ENCODE measurements at places on chromosomes 4 and X. TPM values are rescaled to one million over a fixed set of nuclear protein-coding genes. Genes with fewer than 3 reads are reported as not detected.

DNA sequence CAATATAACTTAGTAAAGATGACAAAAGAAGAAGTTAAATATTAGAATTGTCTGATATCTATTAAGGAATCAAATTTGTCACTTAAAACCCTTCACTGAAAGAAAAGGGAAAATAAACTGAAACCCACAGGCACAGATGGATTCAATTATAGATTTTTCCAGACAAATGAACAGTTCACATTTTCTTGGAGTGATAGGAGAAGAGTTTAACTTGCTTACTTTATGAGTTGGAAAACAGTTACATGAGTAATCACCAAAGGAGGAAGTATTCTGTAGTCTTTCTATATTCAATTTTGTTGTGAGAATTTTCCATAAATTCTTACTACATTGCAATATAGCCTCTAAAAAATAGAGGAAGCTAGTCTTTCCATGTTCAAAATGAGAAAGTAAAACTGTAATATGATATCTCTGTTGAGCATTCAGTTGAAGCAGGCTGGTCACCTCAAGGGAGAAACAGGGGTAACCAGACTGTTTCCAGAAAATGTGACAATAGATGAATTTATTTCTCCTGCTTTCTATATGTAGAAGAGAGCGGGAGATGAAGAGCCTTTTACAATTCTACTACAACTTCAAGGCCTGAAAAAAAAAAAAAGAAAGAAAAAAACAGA, 330.3 kb upstream of the EPHA5 start:
- H3K27me3 ChIP-seq = no peaks in the 10 kb centered on the region
- H3K4me1 ChIP-seq = no peaks in the 10 kb centered on the region
- DNase-seq = no peak

DNA sequence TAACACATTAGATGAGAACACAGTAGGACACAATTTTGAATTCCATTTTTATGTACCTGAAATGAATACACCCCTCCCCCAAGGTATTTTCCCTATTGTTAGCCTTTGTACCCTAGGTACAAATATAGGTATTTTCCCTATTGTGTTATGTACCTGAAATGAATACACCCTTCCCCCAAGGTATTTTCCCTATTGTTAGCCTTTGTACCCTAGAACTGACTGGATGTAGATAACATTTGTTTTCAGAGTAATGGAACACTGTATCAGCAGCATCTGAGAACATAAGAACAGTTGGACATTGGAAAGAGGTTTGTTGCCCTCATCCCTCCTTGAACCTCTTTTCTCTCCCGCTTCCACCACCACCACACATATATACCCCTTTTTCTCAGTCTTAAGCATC, 37.6 kb downstream of the YIPF6 start:
- no peaks in the 10 kb centered on the region for H3K4me1 ChIP-seq
- DNase-seq = no peak
- no peak overlapping the region for H3K27ac ChIP-seq
- H3K36me3 ChIP-seq = peaks cover 18% of the 10 kb centered on the region
- no peak overlapping the region for H3K4me3 ChIP-seq

GRCh38 chrX:41119803-41120202, 34.6 kb downstream of the USP9X start:
- no peak for DNase-seq
- H3K27me3 ChIP-seq = no peaks in the 10 kb centered on the region
- H3K27ac ChIP-seq = no peak overlapping the region
- H3K4me3 ChIP-seq = no peak overlapping the region
- H3K4me1 ChIP-seq = peaks cover 49% of the 10 kb centered on the region

The RRH gene
- not detected for total RNA-seq

- peaks cover 2% of the 10 kb centered on the region for H3K36me3 ChIP-seq
- H3K27ac ChIP-seq = no peak overlapping the region
- no peaks in the 10 kb centered on the region for H3K27me3 ChIP-seq
- no peak for DNase-seq
- H3K4me3 ChIP-seq = no peak overlapping the region
Observed at GRCh38 chr4:10703156-10703555, 18.6 kb upstream of the CLNK start.

- peaks cover 22% of the 10 kb centered on the region for H3K36me3 ChIP-seq
- H3K4me3 ChIP-seq = no peak overlapping the region
- H3K4me1 ChIP-seq = peaks cover 18% of the 10 kb centered on the region
- H3K27ac ChIP-seq = no peak overlapping the region
- no peaks in the 10 kb centered on the region for H3K27me3 ChIP-seq
- DNase-seq = no peak
Observed at GRCh38 chr4:76960014-76960413, 10.5 kb downstream of the SEPTIN11 start.

The PWWP3B gene
- not detected for total RNA-seq

The SH2D1A gene
- 45.8 TPM for total RNA-seq

The FMR1NB gene
- not detected for total RNA-seq

The HSFX2 gene
- 0.28 TPM for total RNA-seq

- no peak overlapping the region for H3K4me3 ChIP-seq
- H3K36me3 ChIP-seq = no peaks in the 10 kb centered on the region
Observed at GRCh38 chrX:8306291-8306925, 135.3 kb upstream of the VCX2 start.

DNA sequence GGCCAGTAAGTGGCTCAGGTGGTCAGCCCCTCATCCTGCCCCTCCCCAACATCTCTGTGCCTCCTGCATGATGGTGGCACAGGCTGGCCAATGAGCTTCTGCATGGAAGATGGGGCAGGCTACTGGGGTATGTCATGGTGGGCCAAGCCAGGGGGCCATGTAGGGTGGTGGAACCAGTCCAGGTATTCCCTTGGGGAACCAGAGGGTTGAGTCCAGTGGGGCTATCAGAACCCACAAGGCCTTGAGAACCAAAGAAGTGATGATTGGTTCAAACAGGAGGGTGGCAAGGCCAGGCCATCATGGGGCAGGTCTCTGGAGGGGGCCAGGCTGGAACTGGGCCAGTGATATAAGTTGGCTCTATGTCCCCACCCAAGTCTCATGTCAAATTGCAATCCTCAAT, 18.8 kb upstream of the PPP2R2C start:
- H3K27ac ChIP-seq = no peak overlapping the region
- H3K27me3 ChIP-seq = peaks cover 21% of the 10 kb centered on the region
- H3K4me1 ChIP-seq = no peaks in the 10 kb centered on the region
- H3K4me3 ChIP-seq = no peak overlapping the region
- DNase-seq = no peak
- H3K36me3 ChIP-seq = no peaks in the 10 kb centered on the region
